ENCODE measurements at places on chromosomes 3 and 15. TPM values are rescaled to one million over a fixed set of nuclear protein-coding genes. Genes with fewer than 3 reads are reported as not detected.

GRCh38 chr15:101654171-101654570 is 2.0 kb upstream of the TM2D3 start:
- no peak for ATAC-seq

The LCMT2 gene
- 10.4 TPM for total RNA-seq

- ATAC-seq = no peak
Measured at GRCh38 chr15:67801142-67801541, 24.2 kb upstream of the SKOR1 start.

The LTK gene
- 2.8 TPM for total RNA-seq

Data from activated T-helper 17 cell treated with anti-CD3 and anti-CD28 coated beads, Interleukin-2, amount 50 U/mL, for 72 hours (primary cell).